AG09309 (cell line): ENCODE measurements at places on chromosomes 4 and X.

DNA sequence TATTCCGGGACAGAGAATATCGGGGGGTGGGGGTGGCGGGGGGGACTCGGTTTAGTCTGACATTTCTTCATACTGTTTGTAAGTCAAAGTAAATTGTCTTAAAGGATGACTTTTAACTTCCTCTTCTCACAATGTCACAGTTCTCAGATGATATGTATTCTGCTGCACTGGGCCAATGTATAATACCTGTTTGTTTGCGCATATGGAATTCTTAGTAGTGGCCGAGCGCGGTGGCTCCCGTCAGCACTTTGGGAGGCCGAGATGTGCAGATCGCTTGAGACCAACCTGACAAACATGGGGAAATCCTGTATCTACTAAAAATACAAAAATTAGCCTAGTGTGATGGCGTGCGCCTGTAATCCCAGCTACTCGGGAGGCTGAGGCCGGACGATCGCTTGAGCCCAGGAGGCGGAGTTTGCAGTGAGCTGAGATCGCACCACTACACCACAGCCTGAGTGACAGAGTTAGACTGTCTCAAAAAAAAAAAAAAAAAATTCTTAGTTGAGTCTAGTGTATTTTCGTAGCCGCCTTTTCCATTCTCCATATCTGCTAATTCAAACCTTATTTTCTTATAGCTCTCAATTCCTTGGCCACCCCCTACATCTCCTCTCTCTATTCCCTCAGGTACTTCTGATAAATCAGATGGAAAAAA, 851 bp downstream of the POLR2B start:
- DNase-seq, result no peak

DNA sequence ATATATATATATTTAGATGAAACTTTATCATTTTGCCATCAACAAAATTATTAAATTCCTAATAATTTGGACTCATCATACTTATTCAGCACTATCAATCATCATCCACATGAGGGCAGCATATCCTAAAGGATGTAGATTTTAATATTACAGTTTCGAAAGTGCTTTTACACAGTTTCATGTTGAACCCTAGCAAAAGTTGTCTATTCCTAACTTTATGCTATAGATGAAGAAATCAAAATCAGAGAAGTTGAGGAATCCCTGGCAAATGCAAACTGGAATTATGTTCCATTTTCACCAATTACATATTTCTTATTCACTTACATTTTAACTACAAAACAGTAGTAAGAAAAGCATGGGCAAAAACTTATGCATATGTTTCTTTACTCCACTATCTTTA, 36.6 kb upstream of the UGT2A1 start:
- DNase-seq, result no peak

- no peak for DNase-seq
These were observed 8.6 kb downstream of the SHOX start for GRCh38 chrX:639151-639550.

GRCh38 chr4:21769404-21770147, 179.0 kb downstream of the KCNIP4 start:
- peak; percentile 78 for DNase-seq

- no peak for DNase-seq
These were observed 108.5 kb downstream of the ADGRA3 start for GRCh38 chr4:22407361-22407760.

DNA sequence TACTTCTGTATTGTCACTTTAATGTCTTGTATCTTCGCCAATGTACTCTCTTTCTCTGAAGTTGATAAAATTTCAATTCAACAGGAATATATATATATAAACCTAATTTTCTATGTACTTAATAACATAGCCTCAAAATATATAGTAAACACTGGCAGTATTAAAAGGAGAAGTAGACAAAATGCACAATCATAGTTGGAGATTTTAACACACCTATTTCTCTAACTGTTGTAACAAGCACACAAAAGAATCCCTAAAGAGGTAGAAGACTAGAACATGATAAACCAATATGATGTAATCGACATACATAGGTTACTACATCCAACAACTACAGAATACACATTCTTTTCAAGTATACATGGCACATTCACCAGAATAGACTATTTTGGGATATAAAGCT, 65.5 kb downstream of the ZNF81 start:
- no peak for DNase-seq

DNA sequence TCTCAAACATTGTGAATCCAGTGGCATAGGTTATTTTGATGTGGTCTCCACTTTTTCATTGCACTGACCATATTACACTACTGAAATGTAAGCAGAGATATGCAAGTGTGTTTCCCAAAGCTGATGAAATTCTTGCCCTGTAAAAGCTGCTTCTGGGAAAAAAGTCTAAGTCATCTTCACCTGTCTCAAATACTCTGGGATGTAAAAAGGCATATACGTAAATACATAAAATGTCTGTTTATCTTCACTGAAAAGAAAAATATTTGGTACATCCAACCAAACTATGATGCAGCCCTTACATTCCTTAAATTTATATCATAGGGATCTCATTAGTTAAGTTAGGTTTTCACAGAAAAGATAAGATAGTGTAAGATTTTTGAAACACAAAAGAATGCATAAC, 7.9 kb downstream of the KDR start:
- no peak for DNase-seq

GRCh38 chr4:6898763-6899162, 10.9 kb upstream of the TBC1D14 start:
- no peak for DNase-seq

DNA sequence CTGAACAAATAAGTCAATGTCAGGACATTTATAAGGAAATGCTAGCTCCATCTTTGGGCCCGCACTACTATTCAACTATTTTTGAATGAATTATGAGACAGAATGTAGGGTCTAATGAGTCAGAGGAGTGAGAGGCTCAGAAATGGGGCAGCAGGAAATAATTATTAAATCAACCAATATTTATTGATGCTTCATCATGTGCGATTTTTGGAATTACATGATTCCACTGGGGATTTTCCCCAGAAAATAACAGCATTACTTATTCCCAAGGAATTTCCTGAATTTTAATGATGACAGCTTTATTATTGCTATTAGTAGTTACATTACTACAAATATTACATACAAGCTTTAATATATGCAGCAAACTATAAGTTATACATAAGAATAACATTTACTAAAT, 49.3 kb upstream of the PHF8 start:
- no peak for DNase-seq

DNA sequence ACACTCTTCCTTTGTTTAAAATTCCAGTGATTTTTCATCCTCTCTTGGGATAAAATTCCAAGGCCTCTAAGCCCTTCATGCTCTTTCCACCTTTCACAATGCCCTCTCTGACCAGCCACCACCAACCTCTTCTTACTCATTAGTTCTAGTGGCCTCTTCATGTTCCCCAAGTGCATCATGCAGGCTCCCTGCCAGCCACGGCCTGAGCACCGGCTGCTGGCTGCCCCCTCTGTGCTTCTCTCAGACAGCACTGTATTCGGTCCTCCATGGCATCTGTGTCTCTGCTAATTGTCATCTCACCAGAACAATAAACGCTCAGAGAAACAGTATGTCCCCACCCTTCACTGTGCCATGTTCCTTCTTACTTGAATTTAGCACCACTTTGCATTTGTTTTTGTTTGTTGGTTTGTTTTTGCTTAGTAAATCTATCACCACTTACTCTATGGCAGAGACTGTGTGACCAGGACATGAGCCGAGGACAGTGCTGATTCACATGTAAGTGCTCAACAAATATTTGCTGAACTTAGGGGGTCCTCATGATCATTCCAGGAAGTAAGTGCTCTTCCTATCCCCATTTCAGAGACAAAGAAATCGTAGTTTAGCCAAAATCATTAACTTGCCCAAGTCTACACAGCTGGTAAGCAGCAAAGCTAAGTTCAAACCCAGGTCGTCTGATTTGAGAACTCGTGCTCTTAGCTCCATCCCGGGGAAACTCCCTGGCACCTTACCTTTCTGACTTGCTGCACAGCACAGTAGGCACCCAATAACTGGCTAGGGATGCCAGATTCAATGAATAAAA, 77.1 kb upstream of the UCP1 start:
- DNase-seq, result no peak

- no peak for DNase-seq
These were observed 33.5 kb upstream of the CYBB start for GRCh38 chrX:37746218-37746941.

GRCh38 chr4:82715731-82716617, 82.6 kb downstream of the SCD5 start:
- DNase-seq, result peak; percentile 71

DNA sequence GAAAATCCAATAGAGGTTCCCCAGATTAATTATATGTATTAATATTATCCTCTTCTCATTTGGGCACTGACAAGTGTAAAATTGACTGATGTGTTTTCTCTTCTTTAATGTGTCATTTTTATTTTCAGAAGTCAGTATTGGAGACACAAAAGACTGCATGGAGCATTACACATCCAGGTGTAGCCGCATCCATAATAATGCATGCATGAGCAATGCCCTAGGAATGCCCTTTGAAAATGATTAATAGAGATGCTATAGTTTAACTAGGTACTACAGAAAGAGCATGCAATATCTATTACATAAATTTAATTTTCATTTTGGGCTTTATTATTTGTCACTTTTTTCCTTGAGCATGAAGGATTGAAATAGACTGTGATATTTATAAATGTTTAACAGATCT, 509.9 kb downstream of the SPOCK3 start:
- no peak for DNase-seq

- no peak for DNase-seq
These were observed 18.0 kb downstream of the TRAPPC2 start for GRCh38 chrX:13716455-13716854.
